ENCODE measurements at places on chromosomes 6 and 20. TPM values are rescaled to one million over a fixed set of nuclear protein-coding genes. Genes with fewer than 3 reads are reported as not detected.

LY6G6D gene
- not detected for total RNA-seq

GJA1 gene
- 54.2 TPM for total RNA-seq

DNA sequence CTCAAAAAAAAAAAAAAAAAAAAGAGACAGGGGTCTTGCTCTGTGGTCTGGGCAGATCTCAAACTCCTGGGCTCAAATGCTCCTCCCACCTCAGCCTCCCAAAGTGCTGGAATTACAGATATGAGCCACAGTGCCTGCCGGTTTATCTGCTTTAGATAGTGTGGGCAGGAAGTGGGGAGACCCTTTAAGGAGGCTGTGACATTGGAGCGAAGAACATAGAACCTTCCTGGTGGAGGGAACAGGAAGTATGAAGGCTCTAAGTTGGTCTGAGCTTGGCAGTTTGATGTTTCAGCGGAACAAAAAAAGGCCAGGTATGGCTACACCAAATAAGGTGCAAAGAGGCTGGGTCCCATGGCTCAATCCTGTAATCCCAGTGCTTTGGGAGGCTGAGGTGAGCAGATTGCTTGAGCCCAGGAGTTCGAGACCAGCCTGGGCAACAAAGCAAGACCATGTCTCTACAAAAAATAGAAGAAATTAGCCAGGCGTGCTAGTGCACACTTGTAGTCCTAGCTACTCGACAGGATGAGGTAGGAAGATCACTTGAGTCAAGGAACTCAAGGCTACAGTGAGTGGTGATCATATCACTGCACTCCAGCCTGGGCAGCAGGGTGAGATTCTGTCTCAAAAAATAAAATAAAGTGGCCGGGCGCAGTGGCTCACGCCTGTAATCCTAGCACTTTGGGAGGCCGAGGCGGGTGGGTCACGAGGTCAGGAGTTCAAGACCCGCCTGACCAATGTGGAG lies 8.7 kb upstream of the ZMYND8 start:
- DNase-seq = no peak

GRCh38 chr20:21559305-21559704 lies 45.4 kb upstream of the NKX2-2 start:
- no peak for DNase-seq

Data from omental fat pad (tissue), 4 donors.